ENCODE measurements at places on chromosomes 5 and 9.
A peak's percentile ranks its signal among the peaks of the same experiment; 100 is the strongest.

- no peak for DNase-seq
- no peaks in the 10 kb centered on the region for H3K36me3 ChIP-seq
- no peak overlapping the region for H3K27ac ChIP-seq
- no peaks in the 10 kb centered on the region for H3K4me1 ChIP-seq
These were observed 147.1 kb downstream of the C5orf15 start for GRCh38 chr5:133821311-133821741.

GRCh38 chr9:35976726-35977125 lies 18.8 kb upstream of the OR2S2 start:
- no peaks in the 10 kb centered on the region for H3K4me1 ChIP-seq
- no peak overlapping the region for H3K4me3 ChIP-seq
- no peaks in the 10 kb centered on the region for H3K36me3 ChIP-seq
- no peaks in the 10 kb centered on the region for H3K27me3 ChIP-seq
- DNase-seq, result no peak

DNA sequence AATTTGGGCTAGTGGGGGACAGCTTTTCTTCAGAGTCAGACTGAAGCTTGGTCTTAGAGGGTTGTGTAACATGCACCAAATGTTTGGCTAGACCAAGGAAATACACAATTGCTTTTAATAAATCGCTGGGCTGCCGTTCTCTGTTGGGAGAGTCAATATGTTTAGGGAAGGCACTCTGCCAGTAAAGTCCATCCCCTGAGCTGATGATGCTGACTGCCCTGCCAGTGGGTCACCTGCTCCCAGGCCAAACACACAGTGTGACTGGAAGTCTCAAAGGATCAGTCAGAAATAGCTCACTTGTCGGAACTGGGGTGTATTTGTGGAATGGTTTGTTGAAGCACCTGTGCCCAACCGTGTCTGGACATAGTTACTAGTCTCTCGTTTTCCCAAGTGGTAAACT lies 17.9 kb upstream of the ZNF474 start:
- no peak for DNase-seq
- no peaks in the 10 kb centered on the region for H3K4me1 ChIP-seq

DNA sequence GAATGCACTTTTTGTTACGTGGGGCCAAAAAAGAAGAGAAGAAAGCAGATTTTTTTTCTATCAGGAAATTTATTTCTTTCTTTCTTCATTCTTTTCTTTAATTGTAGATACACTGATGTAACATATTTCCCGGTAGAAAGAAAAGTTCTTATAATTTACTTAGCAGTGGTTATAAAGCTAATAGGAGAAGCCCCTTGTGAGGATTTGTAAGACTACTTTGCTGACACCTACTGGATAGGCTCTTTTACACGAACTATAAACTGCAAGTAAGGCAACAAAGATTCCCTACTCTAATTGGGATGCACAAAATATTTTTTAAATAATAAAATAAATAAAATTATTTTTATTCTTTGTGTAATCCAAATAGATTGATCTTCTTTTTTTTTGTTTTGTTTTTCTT lies 284.4 kb downstream of the DNAH5 start:
- no peaks in the 10 kb centered on the region for H3K4me1 ChIP-seq
- no peak overlapping the region for H3K4me3 ChIP-seq
- DNase-seq, result no peak
- no peaks in the 10 kb centered on the region for H3K36me3 ChIP-seq
- H3K27me3 ChIP-seq, result no peaks in the 10 kb centered on the region

DNA sequence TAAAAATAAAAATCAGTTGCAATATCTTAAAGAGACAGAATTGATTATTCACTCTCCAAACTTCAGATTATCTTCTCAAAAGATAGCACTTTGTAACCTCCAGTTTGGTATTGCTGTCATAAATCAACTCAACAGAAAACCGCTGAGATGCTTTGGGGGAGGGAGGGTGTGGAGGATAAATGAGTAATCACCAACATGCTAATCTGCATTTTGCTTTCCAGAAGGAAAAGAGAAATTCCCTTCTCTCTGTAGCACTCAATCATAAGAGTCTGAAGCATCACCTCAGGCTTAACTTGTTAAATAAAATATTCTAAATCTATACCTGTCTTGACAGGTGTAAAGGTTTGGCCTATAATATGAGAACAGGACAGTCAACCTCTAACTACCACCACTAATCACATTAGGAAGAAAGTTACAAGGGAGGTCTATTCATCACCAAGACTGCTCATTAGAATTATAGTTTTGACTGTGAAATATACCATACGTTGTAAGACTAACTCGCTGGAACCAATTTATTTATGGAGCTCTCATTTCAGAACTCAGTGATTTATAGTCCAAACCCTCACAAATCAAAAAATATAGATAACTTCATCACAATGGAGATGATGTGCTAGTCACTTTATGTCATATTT lies 89.0 kb downstream of the PIK3R1 start:
- no peak overlapping the region for H3K27ac ChIP-seq
- DNase-seq, result no peak
- no peaks in the 10 kb centered on the region for H3K27me3 ChIP-seq

GRCh38 chr9:21804331-21804730 lies 1.9 kb downstream of the MTAP start:
- H3K4me1 ChIP-seq, result peaks cover 14% of the 10 kb centered on the region
- DNase-seq, result no peak
- H3K27me3 ChIP-seq, result no peaks in the 10 kb centered on the region
- H3K4me3 ChIP-seq, result no peak overlapping the region
- peaks cover 2% of the 10 kb centered on the region for H3K36me3 ChIP-seq

DNA sequence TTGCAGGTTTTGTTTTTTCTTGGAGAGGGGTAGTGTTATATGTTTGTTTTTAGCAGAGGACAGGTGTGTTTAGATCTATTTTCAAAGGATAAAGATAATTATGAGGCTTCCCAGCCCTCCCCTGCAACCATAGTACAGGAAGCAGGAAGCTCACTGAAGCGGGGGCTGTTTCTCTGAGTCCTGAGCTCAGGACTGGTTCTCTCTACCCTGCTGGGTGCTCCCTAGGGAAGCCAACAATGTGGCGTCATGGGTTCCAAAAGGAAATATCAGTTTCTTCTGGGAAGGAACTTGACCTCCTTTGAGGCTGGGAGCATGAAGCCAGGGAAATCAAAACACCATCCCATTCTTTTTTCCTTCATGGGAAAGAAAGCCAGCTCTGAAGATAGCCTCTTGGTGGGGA lies 62.2 kb downstream of the RAD23B start:
- no peak for DNase-seq
- H3K27ac ChIP-seq, result no peak overlapping the region
- H3K27me3 ChIP-seq, result no peaks in the 10 kb centered on the region
- H3K4me3 ChIP-seq, result no peak overlapping the region
- peaks cover 6% of the 10 kb centered on the region for H3K36me3 ChIP-seq

DNA sequence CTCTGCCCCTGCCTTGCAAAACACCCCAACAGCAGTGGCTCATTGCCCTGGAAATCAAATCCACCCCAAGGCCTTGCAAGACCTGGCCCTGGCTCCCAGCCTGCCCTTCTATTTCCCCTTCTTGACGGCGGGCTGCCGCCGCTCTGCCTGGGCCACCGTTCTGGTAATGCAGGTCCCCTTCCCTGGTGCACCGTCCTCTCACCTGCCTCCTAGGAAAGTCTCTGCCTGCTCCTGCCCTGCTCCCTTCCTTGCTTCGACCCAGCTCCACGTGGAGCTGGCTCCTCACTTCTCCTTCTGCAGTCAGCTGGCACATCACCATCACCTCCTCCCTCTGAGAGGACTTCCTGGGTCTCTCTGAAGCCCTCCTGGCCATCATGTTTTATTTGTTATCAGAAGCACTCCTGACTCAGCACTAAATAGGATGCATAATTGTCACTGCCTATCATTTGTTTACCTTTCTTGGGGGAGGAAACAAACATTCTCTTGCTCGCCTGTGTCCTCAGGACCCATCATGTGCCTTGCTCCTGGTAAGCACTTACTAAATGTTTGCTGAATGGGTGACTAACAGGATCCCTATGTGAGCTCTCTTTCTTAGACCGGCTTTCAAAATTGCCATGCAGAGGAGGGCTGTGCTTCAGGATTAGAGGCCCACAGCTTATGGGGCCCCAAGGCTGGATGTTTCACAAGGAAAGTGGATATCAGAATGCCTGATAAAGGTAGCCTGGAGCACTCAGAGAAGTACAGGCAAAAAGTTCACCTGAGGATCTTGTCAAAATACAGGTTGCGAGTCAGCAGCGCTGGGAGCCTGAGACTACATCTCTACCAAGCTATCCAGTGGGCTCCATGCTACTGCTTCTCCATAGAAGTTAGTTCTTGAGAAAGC lies 19.6 kb upstream of the C5orf47 start:
- peaks cover 16% of the 10 kb centered on the region for H3K4me1 ChIP-seq
- H3K36me3 ChIP-seq, result no peaks in the 10 kb centered on the region
- no peak overlapping the region for H3K4me3 ChIP-seq
- H3K27ac ChIP-seq, result no peak overlapping the region

GRCh38 chr5:160747987-160748386 lies 104.0 kb downstream of the ATP10B start:
- H3K27ac ChIP-seq, result no peak overlapping the region
- H3K4me3 ChIP-seq, result no peak overlapping the region
- no peak for DNase-seq

- peaks cover 31% of the 10 kb centered on the region for H3K4me1 ChIP-seq
- H3K36me3 ChIP-seq, result no peaks in the 10 kb centered on the region
- H3K27ac ChIP-seq, result no peak overlapping the region
- H3K27me3 ChIP-seq, result no peaks in the 10 kb centered on the region
- H3K4me3 ChIP-seq, result no peak overlapping the region
These were observed 285.7 kb upstream of the TUT7 start for GRCh38 chr9:86639899-86640379.

- H3K4me3 ChIP-seq, result no peak overlapping the region
- H3K36me3 ChIP-seq, result no peaks in the 10 kb centered on the region
- DNase-seq, result no peak
- no peaks in the 10 kb centered on the region for H3K4me1 ChIP-seq
These were observed 386.6 kb downstream of the YTHDC2 start for GRCh38 chr5:113900141-113900540.

DNA sequence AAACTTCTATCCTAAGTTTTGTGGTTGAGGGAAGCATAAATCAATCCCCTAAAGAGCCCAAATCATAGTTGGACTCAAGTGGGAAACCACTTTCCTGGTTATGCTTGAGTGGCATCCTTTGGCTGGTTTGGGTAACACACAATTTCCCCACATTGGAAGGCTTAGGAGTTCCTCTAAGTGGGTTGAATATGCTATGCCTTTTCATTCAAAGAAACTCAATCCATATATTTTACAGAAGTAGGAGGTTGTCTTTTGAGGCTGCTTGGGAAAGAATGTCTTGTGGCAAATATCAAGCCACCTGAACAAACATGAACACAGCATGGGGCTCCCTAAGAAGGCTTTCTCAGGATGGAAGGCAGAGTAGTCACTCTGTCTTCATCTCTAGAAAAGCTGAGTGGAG lies 121.1 kb downstream of the SPATA31D1 start:
- H3K36me3 ChIP-seq, result no peaks in the 10 kb centered on the region
- no peak for DNase-seq
- H3K4me3 ChIP-seq, result no peak overlapping the region
- H3K27me3 ChIP-seq, result no peaks in the 10 kb centered on the region

DNA sequence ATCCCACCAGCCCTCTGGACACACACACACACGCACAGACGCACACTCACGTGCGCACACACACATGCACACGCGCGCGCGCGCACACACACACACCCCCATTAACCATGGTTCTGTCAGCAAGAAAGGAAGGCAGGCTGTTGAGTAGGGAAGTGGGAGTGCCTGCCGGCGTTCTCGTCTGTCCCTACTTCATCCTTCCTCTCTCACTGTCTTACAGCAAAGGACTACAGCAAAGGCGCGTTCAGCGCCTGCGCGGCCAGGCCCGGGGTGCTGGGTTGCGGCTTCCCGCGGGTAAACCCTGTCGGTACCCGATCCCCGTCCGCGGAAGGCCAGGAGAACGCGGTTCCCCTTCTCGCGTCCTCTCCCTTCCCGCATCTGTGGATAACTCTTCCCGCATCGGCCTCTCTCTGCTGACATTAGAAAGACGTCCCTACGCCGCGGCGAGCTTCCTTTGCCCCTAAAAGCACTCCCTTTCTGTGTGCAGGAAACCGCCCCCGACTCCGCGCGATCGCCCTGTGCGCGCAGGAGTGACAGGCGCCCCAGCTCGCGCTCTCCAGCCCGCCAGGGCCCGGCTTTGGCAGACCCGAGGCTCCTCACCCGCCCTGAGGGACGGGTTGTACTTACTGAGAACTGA lies 219.2 kb downstream of the AGTPBP1 start:
- H3K27ac ChIP-seq, result no peak overlapping the region
- peak overlapping the region; percentile 66 for H3K4me3 ChIP-seq
- H3K27me3 ChIP-seq, result peaks cover 4% of the 10 kb centered on the region
- no peak for DNase-seq
- H3K4me1 ChIP-seq, result peaks cover 5% of the 10 kb centered on the region
- no peaks in the 10 kb centered on the region for H3K36me3 ChIP-seq

GRCh38 chr9:18969128-18969527 lies 63.9 kb downstream of the SAXO1 start:
- no peaks in the 10 kb centered on the region for H3K36me3 ChIP-seq
- no peak overlapping the region for H3K27ac ChIP-seq
- H3K4me3 ChIP-seq, result no peak overlapping the region
- no peaks in the 10 kb centered on the region for H3K4me1 ChIP-seq
- DNase-seq, result no peak
- no peaks in the 10 kb centered on the region for H3K27me3 ChIP-seq

DNA sequence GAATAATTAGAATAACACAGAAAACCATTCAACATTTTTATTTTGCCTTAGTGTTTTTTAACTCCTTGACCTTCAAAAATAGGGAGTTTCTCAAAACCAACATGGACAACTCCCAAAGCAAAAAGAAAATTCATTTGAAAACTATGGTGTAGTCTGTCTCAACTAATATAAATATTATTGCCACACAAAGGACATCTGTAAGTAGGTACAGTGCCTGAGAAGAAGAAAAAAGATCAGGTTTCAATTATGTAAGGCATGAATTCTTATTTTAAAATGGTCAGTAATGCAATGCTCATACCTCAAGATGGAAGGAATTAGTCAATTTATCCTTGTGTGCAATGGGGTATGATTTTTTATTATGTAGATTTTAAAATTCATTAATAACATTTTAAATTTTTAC lies 109.6 kb upstream of the CNTLN start:
- H3K4me1 ChIP-seq, result no peaks in the 10 kb centered on the region
- no peak overlapping the region for H3K4me3 ChIP-seq
- H3K27ac ChIP-seq, result no peak overlapping the region
- H3K36me3 ChIP-seq, result no peaks in the 10 kb centered on the region
- DNase-seq, result no peak
- H3K27me3 ChIP-seq, result no peaks in the 10 kb centered on the region

DNA sequence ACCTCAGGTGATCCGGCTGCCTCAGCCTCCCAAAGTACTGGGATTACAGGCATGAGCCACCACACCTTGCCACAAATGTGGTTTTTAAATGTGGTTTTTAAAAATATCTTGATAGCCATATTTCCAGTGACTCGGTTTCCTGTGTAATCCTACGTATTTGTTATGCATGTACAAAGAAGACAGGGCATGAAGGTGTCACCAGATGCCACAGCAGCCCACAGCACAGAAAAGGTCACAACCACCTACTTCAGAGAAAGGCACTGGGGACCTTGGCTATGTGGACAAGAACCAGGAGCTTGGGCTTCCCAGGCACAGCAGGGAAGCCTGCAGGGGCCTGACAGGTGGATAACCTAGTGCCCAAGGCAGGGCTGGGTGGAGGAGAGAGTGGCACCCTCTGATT lies 38.0 kb downstream of the C9orf50 start:
- DNase-seq, result no peak
- H3K36me3 ChIP-seq, result no peaks in the 10 kb centered on the region
- no peak overlapping the region for H3K4me3 ChIP-seq
- H3K4me1 ChIP-seq, result no peaks in the 10 kb centered on the region
- H3K27ac ChIP-seq, result no peak overlapping the region
